ENCODE measurements at places on chromosomes 5 and 9.
A peak's percentile ranks its signal among the peaks of the same experiment; 100 is the strongest.

- DNase-seq, result peak; percentile 87
Measured at GRCh38 chr9:128688501-128689292, at the start of gene SET. SET (plus strand) TSS chr9:128689222; CDS start chr9:128689583, 361 bp downstream.

GRCh38 chr5:88787856-88788255, 95.1 kb downstream of the MEF2C start:
- DNase-seq, result no peak

- DNase-seq, result no peak
Measured at GRCh38 chr5:130400091-130400490, 495.8 kb downstream of the CHSY3 start.

- DNase-seq, result no peak
Measured at GRCh38 chr9:113380869-113381378, 4.1 kb upstream of the HDHD3 start.

GRCh38 chr9:114652776-114653555, 4.6 kb downstream of the TEX53 start:
- DNase-seq, result no peak

Data from stimulated activated naive CD4-positive, alpha-beta T cell (primary cell).